A673 (cell line): ENCODE measurements at places on chromosomes 6 and 20. TPM values are rescaled to one million over a fixed set of nuclear protein-coding genes. Genes with fewer than 3 reads are reported as not detected.
A peak's percentile ranks its signal among the peaks of the same experiment; 100 is the strongest.

DNA sequence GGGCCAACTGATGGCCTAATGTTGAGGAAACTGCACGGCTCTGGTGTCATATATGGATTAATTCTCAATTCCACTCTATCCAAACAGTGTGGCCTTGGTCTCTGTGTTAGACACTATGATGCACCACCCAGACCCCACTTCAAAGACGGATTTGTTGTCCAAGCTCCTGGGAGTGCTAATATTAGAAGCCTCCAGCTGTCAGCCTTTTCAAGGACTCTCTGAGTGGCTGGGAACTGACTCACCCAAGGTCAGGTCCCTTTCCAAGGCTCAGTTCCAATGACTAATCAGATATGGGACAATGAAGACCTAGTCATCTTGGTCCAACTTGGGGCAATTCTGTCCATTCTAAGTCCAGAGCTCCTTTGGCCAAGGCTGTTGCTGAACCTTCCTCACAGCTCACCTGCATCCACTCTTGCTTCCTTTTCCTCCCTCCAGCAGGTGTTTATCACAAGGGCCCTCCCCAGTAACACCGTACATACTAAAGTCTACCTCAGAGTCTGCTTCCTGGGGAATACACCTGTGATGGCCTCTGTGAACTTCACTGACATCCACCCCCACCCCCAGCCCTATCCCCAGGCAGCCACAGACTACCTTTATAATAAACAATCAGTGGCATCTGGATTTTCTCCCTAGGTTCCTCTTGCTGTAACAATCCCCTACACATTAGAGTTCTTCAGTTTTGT lies 7.2 kb upstream of the IL20RA start:
- DNase-seq = no peak

GRCh38 chr6:5751525-5752390 lies 255.0 kb downstream of the NRN1 start:
- peak; percentile 24 for DNase-seq

DNA sequence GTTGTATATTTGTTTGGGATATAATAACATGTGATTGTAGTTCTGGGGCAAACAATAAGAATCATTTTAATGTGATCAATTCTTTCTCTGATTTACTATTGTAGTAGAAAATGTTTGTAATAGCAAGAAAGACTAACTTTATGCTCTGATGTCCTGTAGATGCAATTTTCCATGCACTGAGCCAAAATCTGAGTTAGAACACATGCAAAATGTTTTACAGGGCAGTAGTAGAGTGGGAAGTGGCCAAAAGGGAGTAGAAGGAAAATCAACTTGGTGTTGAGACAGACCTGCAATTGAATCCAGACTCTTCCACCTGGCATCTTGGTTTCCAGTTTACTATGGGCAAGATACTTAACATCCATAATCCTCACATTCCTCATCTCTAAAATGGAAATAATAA lies 93.5 kb upstream of the BMP5 start:
- DNase-seq = no peak

- no peak for DNase-seq
These were observed 19.5 kb downstream of the RIMS4 start for GRCh38 chr20:44790638-44791393.

DNA sequence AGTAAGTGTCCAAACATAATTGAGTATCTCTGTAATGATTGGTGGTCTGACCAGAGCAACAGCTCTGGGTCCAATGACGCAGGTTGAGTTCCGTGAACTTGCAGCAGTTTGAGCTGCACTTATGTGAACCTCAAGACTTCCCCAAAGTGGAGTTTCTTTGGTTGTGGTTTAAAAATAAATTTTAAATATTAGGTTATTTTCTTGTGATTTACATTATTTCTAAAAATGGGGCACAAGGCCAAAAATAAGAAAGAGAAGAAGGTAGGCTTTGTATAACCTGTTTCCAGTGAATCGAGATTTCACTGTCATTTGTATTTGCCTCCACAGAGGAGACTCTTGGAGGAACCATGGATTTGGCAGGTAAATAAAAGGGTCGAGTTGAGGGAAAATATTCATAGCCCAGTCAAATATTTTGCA lies 166.4 kb upstream of the ZNF217 start:
- no peak for DNase-seq

GRCh38 chr6:152859225-152859624 lies 108.6 kb downstream of the VIP start:
- DNase-seq = no peak

Gene POU5F1
- total RNA-seq = not detected in 2 replicates

Gene ASIP
- total RNA-seq = 0.74 TPM in 1 of 2 replicates, not detected in the other

Gene SYCP2
- 0.37 and 0.88 TPM in 2 replicates for total RNA-seq
